Bronchial epithelial cell (primary cell): ENCODE measurements at places on chromosomes 6 and 20.

DNA sequence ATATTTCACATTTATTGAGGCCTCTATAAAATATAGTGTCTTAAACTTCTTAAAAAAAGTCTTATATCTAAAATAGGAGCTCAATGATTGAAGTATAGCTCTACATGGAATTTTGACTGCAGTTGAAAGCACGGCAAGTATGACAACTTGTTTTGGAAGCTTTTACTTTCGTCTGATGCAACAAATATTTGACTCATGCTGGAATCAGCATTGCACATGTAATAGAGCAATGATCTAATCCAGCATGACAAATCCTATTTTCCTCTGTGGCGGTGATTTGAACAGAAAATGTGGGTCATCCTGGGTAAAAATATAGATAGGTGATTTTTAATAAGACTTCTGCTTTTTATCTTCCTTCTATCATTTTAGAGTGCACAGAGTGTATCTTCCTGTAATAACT is 111.6 kb downstream of the TINAG start:
- peak; percentile 98 for DNase-seq

DNA sequence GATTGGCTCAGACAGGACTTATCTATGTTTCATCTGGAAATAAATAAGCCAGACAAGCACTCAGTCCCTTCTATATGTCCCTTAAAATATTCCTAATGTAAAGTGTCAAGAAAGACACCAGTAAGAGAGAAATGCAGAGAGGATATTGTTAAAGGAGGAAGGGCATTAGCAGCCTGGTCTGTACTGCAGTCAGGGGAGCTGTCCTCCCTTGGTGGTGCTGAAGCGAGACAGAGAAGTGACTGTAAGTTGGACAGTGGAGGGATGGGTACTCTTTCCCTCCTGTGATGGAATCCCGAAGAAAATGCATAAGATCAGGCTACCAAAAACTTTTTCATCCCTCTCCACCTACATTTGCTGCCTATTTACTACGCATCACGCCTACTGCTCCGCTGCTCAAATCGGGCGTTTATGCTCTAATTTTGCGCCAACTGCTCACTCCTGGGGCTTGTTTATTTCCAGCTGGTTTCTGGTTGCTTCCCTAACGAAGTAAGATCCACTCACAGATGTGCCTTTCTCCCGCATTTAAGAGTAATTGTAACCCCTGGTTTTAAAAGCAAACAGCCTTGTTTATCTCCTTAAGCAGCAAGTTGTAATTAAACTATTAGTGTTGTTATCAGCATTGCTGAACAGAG is 35.2 kb downstream of the PHACTR1 start:
- DNase-seq: peak; percentile 34

DNA sequence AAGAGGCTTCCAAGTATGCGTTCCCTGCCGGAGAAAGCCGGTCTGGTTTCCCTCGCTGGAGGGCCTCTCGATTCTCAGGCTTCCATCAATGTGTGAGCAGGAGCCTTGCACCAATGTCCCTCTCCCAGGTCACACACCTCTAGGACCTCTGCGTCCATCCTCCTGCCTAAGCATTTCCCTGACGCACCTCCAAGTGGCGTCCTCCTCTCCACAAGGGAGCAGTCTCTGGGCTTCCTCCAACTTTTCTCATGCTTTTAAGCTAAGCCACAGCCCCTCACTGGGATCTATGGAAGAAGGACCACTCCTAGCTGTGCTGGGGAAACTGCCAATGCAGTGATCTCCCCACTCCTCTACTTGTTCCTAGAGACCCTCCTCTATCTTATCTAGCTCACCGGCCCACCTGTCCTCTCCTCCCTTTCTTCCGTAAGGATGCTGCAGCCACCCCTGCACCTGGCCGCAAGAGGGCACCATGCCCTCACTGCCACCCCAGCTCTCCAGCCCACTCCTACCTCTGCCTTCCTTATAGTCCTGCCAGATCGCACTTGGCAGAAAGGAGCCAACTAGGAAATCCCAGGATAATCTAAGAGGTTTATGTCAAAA is 258.7 kb downstream of the LRFN2 start:
- DNase-seq: peak; percentile 54

GRCh38 chr6:137373296-137373695 is 120.9 kb downstream of the OLIG3 start:
- no peak for DNase-seq

GRCh38 chr20:62901891-62902290 is 24.4 kb downstream of the DIDO1 start:
- no peak for DNase-seq

DNA sequence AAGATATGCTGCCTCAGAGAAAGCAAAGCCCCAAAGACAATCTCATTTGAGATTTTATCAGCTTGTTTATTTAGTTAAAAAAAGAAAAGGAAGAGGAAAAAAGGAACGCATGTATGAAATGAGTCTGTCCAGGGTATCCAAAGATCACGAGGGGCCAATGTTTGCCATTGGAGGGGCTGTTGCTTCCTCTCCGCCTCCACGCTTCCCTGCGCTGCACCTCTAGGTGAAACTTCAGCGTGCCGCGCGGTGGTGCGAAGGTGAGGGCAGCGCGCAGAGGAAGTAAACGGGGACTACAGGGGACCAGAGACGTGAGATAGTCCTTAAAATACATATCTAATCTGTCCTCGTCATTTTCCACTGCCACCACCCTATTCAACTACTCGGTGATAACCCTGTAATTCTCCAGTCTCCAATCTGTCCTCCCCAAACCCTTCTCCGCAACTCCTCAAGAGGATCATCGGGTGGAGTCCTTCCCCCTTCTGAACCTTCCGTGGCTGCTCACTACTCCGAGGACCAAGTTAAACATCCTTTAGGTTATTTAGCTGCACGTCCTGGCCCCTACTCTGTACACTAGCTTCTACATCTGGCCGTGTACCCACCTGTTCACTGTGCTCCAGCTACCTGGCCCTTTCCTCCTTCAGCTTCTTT is 1.1 kb upstream of the DCBLD1 start:
- DNase-seq: no peak

DNA sequence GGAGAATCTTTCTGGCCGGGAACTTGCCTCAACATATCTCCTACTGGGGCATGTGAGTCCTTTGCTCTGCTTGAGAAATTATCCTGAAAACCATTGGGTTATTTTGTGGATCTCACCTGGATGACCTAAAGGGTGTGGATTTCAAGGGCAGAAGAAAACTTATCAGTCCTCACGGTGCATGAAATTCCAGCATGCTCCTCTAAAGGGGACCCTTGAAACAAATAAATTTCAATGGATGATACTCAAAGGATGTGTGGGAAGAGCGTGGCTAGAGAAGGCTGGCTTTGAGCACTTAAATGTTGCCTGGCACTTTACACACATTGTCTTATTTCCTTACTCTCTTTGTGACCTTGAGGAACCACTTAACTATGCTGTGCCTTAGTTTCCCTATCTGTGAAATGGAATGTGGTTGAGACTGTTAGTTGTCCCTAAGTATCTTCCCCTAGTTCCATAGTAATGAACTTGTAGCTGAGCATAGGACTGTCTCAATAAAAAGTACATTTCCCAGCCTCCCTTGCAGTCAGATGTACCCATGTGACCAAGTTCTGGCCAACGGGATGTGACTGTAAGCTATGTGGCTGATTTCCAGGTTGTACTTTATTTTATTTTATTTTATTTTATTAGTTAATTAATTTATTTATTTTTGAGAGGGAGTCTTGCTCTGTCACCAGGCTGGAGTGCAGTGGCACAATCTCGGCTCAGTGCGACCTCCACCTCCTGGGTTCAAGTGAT is 81.9 kb upstream of the PTPN1 start:
- no peak for DNase-seq

GRCh38 chr20:24153101-24154040 is 164.8 kb upstream of the GGTLC1 start:
- DNase-seq: no peak

GRCh38 chr6:117559299-117559698 is 43.0 kb downstream of the GOPC start:
- DNase-seq: peak; percentile 24

DNA sequence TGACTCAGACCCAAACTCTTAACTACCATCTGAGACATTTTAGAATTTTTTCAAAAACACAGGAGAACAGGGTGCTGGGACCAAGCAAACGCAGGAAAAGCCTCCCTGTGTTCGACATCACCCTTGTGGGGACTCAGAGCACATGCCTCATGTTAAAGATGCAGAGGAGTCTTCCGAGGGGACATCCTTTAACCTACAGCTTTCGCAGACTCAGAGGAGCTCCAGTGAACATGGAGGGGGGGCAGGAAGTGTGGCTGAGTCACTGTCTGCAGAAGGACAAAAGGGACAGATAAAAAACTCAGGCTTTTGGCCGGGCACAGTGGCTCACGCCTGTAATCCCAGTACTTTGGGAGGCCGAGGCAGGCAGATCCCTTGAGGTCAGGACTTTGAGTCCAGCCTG is 15.1 kb downstream of the BMP7 start:
- DNase-seq: no peak

- no peak for DNase-seq
These were observed 5.0 kb upstream of the PXDC1 start for GRCh38 chr6:3756546-3756945.

DNA sequence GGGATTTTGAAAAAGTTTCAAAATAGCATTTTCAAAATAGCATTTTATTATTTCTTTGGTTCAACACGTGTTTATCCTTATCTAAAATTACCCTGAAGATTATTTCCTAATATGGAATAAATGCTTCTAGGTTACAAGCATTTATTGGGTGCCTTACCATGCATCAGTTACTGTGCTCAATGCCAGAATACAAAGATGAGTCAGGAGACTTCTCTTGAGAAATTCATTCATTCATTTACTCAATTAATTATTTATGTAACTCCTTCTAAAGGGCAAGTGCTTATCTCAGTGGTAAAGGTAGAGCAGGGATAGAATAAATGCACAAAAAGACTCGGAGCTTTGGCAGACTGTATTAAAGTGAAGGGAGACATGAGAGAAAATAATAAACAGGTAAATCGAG is 150.1 kb upstream of the PDE7B start:
- peak; percentile 10 for DNase-seq

DNA sequence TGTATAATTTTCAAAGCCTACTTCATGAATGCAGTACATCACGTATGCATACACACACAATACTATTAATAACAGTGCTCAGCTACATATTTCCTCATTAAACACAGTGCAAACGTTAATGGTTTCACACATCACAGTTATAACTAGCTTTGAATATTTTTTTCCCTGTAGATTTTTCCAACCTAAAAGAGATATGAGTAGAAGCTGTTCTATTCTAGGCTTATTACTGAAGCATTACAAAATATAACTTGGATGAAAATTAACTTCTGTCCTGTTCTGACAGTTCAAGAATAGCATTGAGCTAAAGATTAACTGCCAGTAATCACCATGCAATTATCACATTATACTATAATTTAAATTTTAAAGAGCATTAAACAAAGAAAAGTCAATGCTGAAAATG is 6.2 kb downstream of the LMBRD1 start:
- DNase-seq: no peak

GRCh38 chr6:11315743-11316437 is 83.4 kb upstream of the NEDD9 start:
- DNase-seq: peak; percentile 98

DNA sequence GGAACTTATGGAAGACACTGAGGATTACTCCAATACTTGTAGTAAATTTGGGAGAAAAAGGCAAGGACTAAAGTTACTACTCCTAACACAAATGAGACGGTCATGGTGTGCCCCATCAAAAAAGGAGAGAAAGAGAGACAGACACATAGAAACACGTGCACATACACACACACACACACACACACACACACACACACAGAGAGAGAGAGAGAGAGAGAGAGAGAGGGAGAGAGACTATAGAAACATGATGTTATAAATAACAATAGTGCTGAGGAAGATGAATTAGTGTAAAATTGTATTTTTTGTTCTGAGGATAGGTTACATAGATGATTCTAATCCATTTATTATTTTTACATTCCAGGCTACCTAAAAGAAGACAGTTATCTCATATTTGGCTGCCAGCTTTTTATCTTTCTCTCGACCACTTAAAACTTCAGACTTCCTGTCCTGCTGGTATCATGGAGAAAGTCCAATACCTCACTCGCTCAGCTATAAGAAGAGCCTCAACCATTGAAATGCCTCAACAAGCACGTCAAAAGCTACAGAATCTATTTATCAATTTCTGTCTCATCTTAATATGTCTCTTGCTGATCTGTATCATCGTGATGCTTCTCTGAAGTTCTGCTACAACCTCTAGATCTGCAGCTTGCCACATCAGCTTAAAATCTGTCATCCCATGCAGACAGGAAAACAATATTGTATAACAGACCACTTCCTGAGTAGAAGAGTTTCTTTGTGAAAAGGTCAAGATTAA is 10.5 kb downstream of the PLN start:
- DNase-seq: no peak

DNA sequence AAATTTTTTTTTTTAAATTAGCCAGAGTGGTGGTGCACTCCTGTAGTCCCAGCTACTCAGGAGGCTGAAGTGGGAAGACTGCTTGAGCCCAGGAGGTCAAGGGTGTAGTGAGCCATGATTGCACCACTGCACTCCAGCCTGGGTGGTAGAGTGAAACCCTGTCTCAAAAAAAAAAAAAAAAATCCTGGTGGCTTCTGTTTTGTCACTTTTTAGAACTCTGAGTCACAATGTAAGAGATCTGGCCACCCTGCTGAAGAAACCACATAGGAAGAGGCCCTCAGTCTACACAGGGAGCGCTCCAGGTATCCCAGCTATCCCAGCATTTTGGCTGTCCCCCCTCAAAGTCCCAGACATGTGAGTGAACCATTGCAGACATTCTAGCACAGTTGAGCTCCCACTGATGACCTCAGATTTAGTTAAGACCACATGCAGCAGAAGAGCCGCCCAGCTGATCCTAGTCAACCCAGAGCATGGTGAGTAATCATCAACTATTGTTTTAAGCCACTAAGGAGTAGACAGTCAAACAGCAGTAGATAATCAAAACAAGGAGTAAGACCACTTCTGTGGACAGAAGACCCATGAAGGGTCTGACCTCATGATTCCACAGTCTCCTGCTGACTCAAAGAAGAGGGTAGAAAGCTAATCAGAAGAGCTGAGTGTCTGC is 12.7 kb upstream of the ARFGEF2 start:
- no peak for DNase-seq

GRCh38 chr6:1215884-1216487 is 95.9 kb upstream of the FOXQ1 start:
- DNase-seq: no peak

GRCh38 chr20:58321205-58321604 is 11.7 kb downstream of the RAB22A start:
- DNase-seq: no peak

- no peak for DNase-seq
These were observed 387.8 kb downstream of the CD83 start for GRCh38 chr6:14505401-14505800.

- no peak for DNase-seq
These were observed at the start of gene RIMS1 for GRCh38 chr6:71886184-71887005. Gene RIMS1, plus strand, starts transcription at chr6:71886550. Its CDS starts 474 bp downstream, at chr6:71887024.

DNA sequence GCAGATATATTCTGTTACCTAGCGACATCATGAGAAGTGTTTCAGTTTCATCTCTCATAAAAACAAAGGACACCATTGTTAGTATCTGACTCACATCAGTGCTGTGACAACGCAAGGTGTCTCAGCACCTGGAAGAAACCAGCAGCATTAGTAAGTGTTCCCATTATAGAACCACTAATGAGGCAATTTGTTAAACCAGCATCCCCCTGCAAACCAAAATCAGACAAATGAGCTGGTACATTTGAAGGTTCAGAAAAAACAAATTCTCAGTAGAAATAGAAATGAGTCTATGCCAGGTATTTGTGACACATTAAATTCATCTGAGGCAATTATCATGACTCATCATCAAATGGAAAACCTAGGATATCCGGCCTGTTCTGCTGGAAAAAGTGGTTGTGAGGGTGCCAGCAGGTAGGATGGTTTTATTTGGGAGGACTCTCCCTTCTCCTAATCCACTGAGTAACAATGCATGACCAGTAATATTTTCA is 151.7 kb downstream of the TMEM200A start:
- peak; percentile 63 for DNase-seq

- peak; percentile 42 for DNase-seq
These were observed 54.3 kb downstream of the ADGRF5 start for GRCh38 chr6:46867411-46867810.
